ENCODE measurements at places on chromosomes 12 and 14.

- DNase-seq: no peak
Observed at GRCh38 chr14:39562175-39562574, 129.9 kb upstream of the FBXO33 start.

GRCh38 chr14:103091883-103092222, 2.7 kb upstream of the EXOC3L4 start:
- DNase-seq: no peak

DNA sequence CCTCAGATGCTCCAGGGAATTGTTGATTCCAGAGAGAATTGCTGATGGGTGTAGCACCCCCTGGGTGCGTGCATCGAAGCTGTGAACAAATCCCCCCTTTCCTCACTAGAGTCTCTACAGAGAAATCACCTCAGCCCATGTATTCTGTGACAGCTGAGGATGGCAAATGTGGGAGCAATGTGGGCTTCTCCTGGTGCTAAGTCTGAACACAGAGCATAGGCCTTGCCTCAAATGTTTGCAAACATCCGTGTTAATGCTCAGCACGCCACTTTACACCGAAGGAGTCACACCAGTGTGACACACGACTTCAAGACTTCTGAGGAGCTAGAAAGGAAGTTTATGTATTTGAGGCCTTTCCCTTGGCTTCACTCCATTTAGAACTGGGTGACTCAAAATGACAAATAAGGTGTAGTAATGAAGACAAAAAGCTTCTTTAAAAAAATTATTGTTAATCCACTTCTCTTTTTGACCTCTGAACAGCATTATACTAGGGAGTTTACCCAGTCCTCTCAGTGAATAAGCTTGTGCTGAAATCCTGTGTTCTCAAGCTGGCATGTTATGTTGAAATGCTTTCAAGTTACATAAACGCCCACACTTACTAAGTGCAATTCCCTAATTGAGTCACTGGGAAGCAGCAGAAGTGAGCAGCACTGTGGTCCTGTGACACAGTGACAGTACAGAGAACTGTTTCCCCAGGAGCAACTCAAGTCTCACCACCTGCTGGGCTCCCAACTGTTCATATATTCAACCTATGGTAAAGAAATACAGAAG, 92.9 kb downstream of the FAR2 start:
- DNase-seq: peak; percentile 74

GRCh38 chr14:64227856-64228255, 66.3 kb downstream of the ESR2 start:
- no peak for DNase-seq

DNA sequence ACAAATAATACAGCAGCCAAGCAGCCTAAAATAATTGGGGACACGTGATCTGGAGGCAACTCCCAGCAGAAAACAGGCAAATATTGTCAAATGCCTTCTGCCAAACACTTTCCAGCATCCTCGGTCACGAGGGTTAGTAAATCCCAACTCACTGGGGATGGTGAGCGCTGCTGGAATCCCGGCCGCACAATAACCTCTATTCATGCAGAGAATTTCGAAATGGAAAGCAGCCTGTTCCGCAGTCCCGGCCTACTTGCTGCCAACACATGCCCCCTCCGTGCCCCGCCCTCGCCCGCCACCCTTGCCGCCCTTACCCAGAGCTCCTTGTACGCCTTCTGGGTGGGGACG, 62.2 kb downstream of the RFX4 start:
- no peak for DNase-seq
